ENCODE measurements at places on chromosomes 5 and 9. TPM values are rescaled to one million over a fixed set of nuclear protein-coding genes. Genes with fewer than 3 reads are reported as not detected.

The NUTM2G gene
- not detected for total RNA-seq

The EGFL7 gene
- total RNA-seq = 1.1 TPM

The UAP1L1 gene
- total RNA-seq = 50.1 TPM

DNA sequence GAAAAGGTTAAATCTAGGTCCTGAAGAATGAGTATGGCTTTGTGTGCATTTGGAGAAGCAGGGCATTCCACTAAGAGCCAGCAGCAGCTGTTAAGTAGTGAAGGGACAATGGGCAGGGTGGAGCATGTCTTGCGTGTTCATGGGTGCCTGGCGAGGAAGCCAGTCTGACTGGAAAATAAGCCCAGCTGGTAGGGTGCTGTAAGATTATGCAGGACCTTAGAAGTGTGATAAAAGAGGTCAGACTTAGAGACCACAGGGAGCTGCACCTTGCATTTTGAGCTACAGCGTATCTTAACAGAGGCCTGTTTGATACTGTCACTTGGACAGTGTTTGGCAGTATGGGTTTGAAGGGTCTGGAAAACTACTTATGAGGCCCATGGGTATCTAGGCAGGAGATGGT, 131.7 kb upstream of the ELL2 start:
- H3K27me3 ChIP-seq = no peaks in the 10 kb centered on the region
- no peak overlapping the region for H3K27ac ChIP-seq
- no peak for DNase-seq
- H3K36me3 ChIP-seq = no peaks in the 10 kb centered on the region
- H3K4me1 ChIP-seq = peaks cover 3% of the 10 kb centered on the region

The PCDHA11 gene
- not detected for total RNA-seq

DNA sequence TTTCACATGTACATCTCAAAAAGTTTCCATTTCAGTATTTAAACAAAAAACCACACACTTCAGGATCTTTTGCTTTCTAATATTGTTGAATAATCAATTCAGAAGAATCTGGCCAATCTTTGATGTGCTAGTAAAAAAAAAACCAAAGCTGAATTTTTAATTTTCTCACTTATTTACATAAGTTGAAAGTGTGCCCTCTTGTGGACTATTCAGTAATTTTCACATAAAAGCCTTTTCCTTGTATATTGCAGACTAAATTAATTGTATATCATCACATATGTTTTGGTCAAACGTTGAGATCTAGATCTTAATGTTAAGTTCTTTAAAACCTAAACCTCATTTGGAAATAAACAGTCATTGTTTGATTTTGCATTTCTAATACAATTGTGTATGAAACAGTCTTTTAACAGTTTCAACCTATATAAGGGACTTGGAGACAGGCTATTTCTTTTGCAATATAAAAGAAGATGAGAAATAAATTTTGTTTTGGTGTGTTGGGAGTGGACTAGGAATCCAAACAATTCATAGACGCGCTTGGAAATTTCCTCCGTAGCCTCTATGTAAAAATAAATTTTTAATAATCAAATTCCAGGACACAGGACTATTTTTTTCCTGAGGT, 68.1 kb downstream of the NIPBL start:
- DNase-seq = no peak
- no peak overlapping the region for H3K4me3 ChIP-seq
- no peaks in the 10 kb centered on the region for H3K36me3 ChIP-seq
- no peaks in the 10 kb centered on the region for H3K27me3 ChIP-seq
- H3K27ac ChIP-seq = no peak overlapping the region
- H3K4me1 ChIP-seq = peaks cover 55% of the 10 kb centered on the region

The TRPM3 gene
- total RNA-seq = not detected

DNA sequence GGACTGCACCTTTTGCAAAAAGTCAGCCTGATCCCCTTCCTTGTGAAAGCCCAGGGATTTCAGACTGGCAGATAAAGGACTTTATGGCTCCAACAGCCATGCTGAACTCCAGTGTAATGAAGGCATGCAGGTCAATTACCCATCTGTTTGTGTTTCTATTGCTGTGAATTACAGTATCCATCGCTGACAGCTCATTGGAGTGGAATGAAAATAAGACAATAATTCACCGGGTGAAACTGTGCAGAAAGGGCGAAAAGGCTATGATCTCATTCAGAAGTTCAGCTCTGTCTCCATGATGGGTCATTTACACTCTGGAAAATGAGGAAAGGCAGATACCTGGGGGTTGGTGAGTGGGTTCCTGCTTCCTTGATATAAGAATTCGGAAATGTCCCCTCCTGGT, 148.0 kb downstream of the BRINP1 start:
- no peak overlapping the region for H3K27ac ChIP-seq
- H3K4me3 ChIP-seq = no peak overlapping the region
- H3K36me3 ChIP-seq = no peaks in the 10 kb centered on the region
- DNase-seq = no peak
- no peaks in the 10 kb centered on the region for H3K4me1 ChIP-seq
- H3K27me3 ChIP-seq = no peaks in the 10 kb centered on the region

The SLC36A1 gene
- total RNA-seq = 3.7 TPM

GRCh38 chr5:124825983-124826337, 79.5 kb upstream of the ZNF608 start:
- DNase-seq = no peak
- H3K4me3 ChIP-seq = no peak overlapping the region
- no peak overlapping the region for H3K27ac ChIP-seq
- H3K4me1 ChIP-seq = no peaks in the 10 kb centered on the region

- H3K27me3 ChIP-seq = no peaks in the 10 kb centered on the region
- no peak overlapping the region for H3K27ac ChIP-seq
- no peak overlapping the region for H3K4me3 ChIP-seq
- no peak for DNase-seq
- H3K36me3 ChIP-seq = no peaks in the 10 kb centered on the region
Observed at GRCh38 chr5:17037751-17038150, 101.7 kb upstream of the MYO10 start.

- H3K27me3 ChIP-seq = peaks cover 2% of the 10 kb centered on the region
- no peaks in the 10 kb centered on the region for H3K36me3 ChIP-seq
- no peaks in the 10 kb centered on the region for H3K4me1 ChIP-seq
- DNase-seq = no peak
Observed at GRCh38 chr5:16437977-16438376, 27.6 kb downstream of the ZNF622 start.

The ADGRV1 gene
- not detected for total RNA-seq

DNA sequence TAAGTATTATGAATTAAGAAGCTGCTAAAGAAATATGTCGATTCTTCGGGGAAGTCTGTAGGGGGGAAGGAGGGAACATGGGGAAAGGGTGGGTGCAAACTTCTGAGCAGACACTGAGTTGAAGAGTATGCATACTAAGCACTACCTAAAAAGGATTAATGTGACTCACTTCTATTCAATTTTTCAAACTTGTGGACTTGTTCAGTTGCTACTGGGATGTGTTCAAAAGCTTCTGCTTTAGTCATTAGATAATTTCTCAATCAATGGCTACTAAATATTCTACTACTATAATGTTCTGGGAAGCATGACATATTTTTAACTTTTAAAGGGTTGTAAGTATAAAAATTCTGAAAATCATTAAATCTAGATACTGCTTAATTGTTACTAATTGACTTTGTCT, 109.7 kb upstream of the FER start:
- no peak for DNase-seq
- H3K27me3 ChIP-seq = no peaks in the 10 kb centered on the region
- H3K4me1 ChIP-seq = peaks cover 6% of the 10 kb centered on the region
- H3K36me3 ChIP-seq = no peaks in the 10 kb centered on the region
- H3K4me3 ChIP-seq = no peak overlapping the region
- H3K27ac ChIP-seq = no peak overlapping the region

The SAXO1 gene
- total RNA-seq = 0.07 TPM

DNA sequence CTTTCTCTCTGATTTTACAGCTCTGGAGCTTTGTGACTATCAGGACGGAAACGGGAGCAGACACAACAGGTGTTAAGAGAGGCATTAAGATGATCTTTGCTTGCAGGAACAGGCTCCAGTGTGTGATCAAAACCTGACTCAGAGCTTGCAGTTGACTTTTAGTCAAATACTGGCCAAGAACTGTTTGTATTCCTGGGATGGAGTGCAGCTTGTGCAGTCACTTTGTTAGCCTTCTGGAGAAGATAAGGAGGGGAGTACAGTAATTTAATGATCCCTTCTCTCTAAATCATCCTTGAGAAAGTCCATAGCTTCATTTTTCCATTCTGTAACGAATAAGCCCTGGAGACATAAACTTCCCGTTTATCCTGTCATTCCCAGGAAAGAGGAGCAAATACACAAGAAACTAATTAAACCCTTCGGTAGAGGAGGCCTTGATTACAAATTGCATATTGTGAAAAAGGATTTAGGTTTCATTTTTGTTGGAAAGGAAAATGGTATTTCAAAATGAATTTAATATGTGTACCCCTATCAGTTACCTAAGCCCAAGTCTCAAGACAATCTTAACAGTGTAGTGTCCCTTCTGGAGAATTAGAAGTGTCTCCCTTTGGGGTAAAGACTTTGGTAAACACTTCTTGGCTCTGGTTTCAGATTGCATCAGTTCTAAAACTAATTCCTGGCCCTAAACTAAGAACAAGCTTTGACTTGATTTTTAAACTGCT, 3.1 kb upstream of the STOM start:
- H3K4me3 ChIP-seq = no peak overlapping the region
- peaks cover 7% of the 10 kb centered on the region for H3K36me3 ChIP-seq
- H3K27me3 ChIP-seq = peaks cover 3% of the 10 kb centered on the region
- DNase-seq = no peak
- H3K27ac ChIP-seq = peak overlapping the region; percentile 13

The ROPN1L gene
- total RNA-seq = not detected

- H3K27me3 ChIP-seq = peaks cover 4% of the 10 kb centered on the region
- H3K4me1 ChIP-seq = no peaks in the 10 kb centered on the region
- H3K27ac ChIP-seq = no peak overlapping the region
- DNase-seq = no peak
- no peak overlapping the region for H3K4me3 ChIP-seq
- H3K36me3 ChIP-seq = no peaks in the 10 kb centered on the region
Observed at GRCh38 chr9:108775901-108776306, 79.9 kb downstream of the ACTL7B start.

DNA sequence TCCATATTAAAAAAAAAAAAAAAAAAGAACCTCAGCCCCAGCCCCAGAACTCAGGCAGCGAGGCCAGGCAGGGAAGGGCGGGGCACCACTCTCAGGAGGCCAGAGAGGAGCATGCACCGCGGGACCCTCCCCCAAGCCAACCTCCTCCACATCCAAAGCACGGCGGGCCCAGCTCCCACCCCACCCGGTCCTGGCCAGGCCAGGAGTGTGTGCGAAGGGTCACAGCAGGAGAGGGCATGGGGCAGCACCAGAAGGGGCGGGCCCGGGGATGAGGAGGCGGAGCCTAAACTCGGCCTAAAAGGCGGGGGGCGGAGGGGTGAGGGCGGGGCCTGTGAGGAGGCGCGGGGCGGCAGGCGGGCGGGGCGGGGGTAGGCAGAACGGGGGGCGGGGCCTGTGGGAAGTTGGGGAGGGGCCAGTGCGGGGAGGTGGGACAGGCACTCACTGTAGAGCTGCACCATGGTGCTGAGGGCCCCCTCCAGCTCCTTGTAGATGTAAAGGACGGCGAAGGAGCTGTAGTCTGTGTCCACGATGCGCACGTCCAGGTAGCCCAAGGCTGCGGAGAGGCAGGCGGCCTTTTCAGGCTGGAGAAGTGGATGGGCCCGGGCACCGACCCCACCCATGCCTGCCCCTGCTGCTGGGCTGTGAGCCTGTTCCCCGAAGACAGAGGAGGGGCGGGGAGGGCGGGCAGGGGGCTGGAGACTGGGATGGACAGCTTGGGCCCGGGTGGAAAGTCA, 1.2 kb downstream of the LCN15 start:
- DNase-seq = peak; percentile 72
- H3K4me1 ChIP-seq = peaks cover 9% of the 10 kb centered on the region
- H3K36me3 ChIP-seq = no peaks in the 10 kb centered on the region
- H3K27ac ChIP-seq = no peak overlapping the region
- no peak overlapping the region for H3K4me3 ChIP-seq
- H3K27me3 ChIP-seq = peaks cover 12% of the 10 kb centered on the region

The PCA3 gene
- total RNA-seq = not detected

- H3K27me3 ChIP-seq = no peaks in the 10 kb centered on the region
- no peak overlapping the region for H3K27ac ChIP-seq
- no peak for DNase-seq
- H3K4me1 ChIP-seq = peaks cover 46% of the 10 kb centered on the region
Observed at GRCh38 chr5:127014573-127014972, 15.8 kb downstream of the MARCHF3 start.

The SLC6A19 gene
- not detected for total RNA-seq

Measured in activated CD8-positive, alpha-beta T cell treated with anti-CD3 and anti-CD28 coated beads for 36 hours (primary cell).